ENCODE measurements at places on chromosomes 2 and 18.

GRCh38 chr2:7239078-7239477 is 321.9 kb downstream of the RNF144A start:
- no peak for DNase-seq

DNA sequence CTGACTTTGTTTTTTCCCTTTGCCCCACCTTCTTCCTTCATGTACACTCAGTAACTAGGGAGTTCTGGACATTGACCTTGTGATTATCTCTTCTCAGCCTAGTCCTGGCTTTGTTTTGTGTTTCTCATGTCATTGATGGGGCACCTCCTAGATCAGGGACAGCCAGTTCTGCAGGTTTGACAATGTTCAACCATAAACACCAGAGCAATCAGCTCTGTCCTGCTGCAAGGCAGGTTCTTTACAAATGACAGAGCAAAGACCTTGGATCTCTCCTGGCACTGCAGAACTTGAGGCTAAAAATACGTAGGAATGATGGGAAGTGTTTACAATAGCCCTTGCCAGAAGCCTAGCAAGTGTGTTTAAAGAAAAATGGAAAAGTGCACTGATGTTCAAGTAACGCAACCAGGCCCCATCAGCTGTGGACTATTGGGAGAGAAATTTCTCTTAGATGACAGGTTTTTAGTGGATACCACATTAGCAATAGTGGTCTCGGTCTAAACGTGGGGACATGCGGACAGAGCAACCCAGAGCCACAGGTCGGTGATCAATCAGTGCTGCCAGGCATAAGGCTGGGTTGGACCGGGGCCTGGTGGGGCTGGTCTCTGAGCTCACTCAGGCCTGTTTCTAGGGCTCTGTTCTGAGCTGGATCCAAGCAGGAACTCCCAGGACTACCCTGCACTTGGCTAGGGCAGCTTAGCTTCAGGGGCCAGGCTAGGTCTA is 76.8 kb downstream of the SOWAHC start:
- DNase-seq: no peak

GRCh38 chr18:2706903-2707302 is 51.4 kb downstream of the SMCHD1 start:
- no peak for DNase-seq

GRCh38 chr2:55898386-55899040 is 25.1 kb downstream of the EFEMP1 start:
- DNase-seq: no peak

- DNase-seq: no peak
Observed at GRCh38 chr2:43086451-43087221, 139.8 kb downstream of the ZFP36L2 start.

DNA sequence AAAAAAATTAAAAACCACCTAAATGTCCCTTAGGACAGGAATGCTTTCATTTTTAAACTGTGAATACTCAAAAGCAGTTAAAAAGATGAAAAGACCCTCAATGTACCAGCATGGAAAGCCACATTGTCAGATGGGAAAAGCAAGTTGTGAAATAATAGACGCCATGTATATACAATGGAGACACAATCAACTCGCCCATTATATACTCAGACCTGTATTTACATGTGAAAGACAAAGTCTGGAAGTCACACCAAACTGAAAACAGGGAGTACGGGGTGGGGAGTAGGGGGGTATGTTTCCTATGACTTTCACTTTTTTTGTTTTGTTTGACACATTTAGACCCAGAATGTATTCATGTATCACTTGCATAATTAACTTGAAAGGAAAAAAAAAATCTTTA is 75.6 kb downstream of the CELF4 start:
- no peak for DNase-seq

- DNase-seq: no peak
Observed at GRCh38 chr18:58788470-58788869, 76.2 kb upstream of the ZNF532 start.

GRCh38 chr2:207046724-207047123 is 107.4 kb downstream of the CPO start:
- no peak for DNase-seq

GRCh38 chr18:51890762-51891161 is 449.2 kb upstream of the DCC start:
- peak; percentile 41 for DNase-seq

GRCh38 chr2:160367887-160368286 is 125.7 kb downstream of the RBMS1 start:
- DNase-seq: no peak
